ENCODE measurements at places on chromosomes 1 and 21.
A peak's percentile ranks its signal among the peaks of the same experiment; 100 is the strongest.

DNA sequence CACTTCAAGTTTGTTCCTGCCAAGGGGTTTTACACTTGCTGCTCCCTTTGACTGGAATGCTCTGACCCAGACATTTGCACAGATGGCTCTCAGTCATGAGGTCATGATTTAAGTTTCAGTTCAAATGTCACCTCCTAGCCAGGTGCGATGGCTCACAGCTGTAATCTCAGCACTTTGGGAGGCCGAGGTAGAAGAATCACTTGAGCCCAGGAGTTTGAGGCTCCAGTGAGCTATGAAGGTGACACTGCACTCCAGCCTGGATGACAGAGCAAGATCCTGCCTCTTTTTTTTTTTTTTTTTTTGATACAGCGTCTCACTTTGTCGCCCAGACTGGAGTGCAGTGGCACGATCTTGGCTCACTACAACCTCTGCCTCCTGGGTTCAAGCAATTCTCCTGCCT lies 4.5 kb upstream of the ZMYM4 start:
- no peak for DNase-seq

DNA sequence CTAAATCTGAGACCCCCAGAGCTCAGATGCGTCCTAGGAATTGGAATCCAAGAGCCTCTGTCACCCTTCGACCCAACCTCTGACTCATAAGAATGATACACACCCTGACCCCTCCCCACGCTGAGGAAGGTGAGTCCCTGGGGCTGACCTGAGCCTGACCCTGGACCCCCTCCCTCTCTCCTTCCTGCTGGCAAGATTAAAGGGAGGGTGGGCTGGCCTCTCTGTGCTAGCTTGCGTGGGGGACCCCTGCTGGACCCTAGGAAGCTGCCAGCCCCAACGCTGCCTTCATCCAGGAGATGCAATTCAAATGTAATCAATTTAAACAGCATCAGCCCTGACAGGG lies 627 bp downstream of the PLEKHA6 start:
- no peak for DNase-seq

DNA sequence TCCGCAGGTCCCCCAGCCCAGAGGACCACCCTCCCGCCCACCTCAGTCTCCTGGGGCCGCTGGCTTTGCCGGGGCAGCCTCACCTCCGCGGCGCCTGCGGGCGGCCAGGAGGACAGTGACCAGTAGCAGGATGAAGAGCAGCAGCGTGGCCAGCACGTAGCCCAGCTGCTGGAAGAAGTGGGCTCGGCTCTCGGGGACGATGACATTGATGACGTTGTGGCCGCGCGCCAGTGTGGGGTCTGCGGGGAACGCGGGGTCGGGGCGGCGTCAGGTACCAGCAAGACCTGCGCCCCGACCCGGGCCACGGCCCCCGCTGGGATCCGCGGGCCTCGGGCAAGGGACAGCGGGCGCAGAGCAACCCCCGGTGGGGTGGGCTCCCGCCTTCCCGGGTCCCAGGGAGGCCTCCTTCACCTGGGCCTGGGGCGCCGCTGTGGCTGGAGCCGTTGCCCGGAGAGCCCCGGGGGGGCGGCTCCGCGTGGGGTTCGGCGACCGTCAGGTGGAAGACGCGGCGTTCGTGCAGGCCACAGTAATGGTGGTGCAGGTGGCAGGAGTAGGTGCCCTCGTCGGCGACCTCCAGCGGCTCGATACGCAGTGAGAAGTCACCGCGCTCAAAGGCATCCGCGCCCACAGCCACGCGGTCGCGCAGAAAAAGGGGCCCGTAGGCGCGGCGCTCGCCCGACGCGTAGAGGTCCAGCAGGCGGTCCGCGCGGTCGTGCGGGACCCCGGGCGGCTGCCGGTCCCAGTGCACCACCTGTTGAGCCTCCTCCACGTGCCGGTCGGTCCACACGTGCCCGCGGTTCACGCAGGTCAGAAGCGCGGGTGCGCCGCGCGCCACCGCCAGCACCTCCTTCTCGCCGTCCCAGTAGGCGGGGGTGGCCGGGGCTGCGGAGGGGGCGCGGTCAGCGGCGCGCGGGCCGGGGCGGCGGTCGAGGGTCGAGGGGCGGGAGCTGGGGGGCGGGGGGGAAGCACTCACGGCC lies 3.8 kb downstream of the MXRA8 start:
- no peak for DNase-seq

DNA sequence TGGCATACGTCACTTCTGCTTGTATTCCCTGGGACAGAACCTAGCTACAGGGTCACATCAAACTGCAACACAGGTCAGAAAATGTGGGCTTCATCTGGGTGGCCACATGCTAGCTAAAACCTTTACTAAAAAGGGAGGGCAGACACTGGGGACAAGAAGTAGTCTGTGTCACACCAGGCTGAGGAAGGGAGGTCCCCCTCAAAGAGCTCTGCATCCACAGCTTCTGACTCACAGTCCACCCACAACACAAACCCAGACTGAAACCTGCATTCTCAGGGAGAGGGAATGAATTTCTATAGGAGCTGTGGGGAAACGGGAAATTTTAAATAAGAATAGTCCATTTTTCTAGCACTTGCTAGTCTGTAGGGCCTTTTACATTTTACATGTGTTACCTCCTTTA lies 16.2 kb downstream of the OLIG2 start:
- DNase-seq, result no peak

GRCh38 chr1:226371027-226371694 lies 36.7 kb downstream of the PARP1 start:
- DNase-seq, result no peak

- no peak for DNase-seq
Measured at GRCh38 chr1:233859446-233859845, 45.0 kb upstream of the SLC35F3 start.

DNA sequence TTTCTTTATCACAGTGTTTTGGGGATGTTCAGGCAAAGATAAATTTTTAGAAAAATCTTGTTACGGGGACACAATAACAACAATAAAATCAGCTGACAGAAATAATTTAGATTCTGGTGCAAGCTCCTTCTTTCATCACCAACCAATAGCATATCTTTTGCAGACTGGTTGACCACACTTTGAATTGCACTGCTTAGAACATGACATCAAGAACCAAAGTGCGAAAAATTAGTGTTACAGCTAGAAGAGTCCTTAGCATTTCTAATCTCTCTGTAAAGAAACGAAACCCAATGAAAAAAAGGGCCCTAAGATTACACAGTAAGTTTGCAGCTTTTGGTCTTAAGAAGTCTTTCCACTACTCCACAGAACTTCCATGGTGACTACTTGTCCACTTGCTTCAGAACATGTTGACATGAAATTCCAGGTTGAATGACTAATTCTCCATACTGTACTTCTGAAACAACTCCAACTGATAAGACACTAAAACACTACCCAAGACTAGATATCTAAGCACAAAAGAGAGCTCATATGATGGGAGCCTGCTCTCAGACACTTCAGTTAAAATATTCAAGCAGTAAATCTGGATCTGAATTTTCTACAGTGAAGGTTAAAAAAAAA lies 31.3 kb downstream of the XKR8 start:
- no peak for DNase-seq

DNA sequence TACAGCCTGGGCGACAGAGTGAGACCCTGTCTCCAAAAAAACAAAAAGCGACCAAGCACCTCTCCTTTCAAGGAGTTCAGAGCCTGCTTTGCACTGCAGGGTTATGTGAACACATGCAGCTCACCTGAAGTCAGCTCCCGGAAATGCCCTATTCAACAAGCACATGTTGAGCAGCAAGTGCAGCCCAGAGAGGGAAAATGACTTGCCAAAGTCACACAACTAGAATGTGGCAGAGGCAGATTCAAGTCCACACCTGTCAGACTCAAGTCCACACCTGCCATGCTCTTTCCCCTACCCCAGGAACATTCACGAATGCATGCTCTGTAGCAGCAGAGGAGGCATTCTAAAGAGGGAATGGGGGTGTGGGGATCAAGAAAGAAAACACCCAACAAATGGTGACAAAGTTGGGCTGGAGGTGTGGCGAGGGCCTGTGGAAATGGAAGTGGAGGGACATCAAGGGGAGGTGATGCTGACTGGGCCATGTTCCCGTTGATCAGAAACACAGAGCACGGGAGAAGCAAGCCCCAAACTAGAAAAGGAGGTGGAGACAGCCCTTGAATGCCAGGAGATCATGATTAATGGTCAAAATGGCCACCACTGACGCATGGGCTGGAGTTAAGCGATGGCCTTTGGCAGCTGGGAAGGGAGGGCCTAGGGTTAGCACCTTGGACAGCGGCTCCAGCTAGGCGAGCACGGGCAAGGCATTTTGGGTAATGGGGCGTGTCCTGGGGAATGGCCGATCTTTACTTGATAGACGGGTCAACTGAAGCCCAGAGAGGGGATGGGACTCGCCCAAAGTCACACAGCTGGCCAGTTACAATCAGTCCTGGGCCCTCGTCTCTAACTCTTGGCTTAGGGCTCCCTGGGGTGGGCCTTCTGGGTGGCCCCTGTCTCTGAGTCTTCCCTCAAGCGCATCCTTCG lies 21.5 kb downstream of the RAP1GAP start:
- DNase-seq, result peak; percentile 67

- no peak for DNase-seq
Measured at GRCh38 chr1:24108334-24109165, 3.4 kb downstream of the MYOM3 start.

DNA sequence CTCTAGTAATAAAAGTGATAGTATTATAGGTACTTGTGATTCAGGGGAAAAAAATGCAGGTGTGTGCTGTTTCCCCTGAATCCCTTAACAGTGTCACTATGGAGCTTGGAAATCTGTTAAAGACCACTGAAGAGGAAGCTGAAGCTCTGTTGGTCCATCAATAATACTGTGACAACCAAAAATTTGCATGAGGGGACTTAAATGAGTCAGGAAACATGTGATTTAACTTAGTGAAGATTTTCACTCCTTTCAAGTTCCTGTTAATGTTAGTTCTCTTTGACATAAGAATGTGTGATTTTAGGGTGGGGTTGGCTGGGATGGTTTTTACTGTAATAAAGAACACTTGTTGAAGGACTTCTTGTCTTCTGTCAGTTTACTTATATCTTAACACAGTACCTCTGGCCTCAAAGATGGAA lies 32.0 kb downstream of the VANGL2 start:
- DNase-seq, result no peak

DNA sequence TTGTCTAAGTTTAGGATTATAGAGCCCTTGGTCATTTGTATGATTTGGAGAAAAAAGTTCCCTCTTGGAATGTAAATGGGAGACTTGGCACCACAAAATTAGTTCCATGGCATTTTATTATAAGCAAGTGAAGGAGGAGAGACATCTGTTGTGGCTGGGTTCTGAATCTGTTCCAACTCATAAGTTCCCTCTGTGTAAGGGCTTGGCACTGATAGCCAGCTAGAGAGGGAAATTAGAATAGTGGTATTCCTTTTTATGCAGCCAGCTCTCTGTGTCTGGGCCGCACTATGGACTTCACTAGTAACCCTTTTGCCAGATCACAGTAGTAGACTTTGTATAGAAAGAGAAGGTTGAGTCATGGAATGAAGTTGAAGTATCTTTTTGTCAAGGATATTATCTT lies 31.1 kb downstream of the GNAI3 start:
- no peak for DNase-seq

DNA sequence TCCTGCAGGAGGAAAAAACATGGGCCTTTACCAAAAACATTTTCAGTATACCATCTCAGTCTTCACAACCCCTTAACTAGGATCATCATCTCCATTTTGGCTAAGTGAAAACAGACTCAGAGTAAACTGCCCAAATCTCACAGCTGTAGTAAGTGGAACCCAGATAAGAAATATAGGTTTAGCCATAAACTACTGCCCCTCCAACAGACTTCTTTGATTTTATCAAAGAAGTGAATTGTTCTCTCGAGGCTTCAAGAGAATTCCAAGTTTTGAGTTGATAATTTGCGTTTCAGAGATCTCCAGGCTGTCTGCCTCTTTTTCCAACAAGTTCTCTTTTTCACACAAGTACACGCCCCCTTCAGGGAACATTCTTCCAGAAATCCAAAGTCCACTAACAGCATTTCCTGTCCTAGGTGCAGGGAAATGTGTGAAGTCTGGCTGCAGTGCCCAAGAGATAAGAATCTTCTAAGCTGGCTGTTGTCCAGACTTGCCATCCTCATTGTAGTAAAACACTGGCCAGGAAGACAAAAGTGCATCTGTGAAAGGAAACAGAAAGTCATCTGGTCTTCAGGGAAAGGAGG lies 30.8 kb downstream of the RNF19B start:
- no peak for DNase-seq

DNA sequence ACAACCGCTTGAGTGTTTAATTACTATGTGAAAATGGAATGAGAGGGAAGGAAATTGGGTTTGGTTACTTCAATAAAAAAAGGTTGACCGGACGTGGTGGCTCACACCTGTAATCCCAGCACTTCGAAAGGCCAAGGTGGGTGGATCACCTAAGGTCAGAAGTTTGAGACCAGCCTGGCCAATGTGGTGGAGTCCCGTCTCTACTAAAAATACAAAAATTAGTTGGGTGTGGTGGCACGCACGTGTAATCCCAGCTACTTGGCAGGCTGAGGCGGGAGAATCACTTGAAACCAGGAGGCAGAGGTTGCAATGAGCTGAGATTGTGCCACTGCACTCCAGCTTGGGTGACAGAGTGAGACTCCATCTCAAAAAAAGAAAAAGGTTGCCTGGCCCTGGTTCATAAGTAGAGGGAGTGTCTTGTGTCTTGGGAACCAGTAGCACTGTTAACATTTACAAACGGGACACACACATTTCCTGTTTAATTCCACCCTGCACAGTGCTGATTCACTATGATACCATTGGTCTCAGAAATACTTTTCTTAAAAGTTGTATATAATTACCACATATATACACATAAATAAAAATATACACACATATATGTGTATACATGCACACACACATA lies 27.6 kb upstream of the CLDN14 start:
- DNase-seq, result no peak
